ENCODE measurements at places on chromosomes 13 and 19.
A peak's percentile ranks its signal among the peaks of the same experiment; 100 is the strongest.

DNA sequence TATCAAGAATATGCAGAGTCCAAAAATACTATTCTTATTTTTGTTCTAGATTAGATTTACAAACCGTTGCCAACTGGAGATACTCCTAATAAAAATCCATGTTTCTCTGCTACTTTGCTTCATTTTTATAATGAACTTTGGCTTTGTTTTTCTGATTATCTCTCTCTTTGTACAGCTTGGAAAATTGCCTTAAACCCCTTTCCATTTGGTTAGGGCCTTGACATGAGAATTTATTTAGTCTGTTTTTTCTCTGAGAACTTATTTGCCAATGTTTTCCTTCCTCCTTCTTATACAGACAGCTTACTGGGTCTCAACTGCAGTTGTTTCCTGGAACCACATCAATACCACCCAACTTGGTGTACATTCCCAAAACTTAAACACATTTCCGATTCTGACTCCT is 555.4 kb downstream of the SLITRK6 start:
- DNase-seq: no peak

DNA sequence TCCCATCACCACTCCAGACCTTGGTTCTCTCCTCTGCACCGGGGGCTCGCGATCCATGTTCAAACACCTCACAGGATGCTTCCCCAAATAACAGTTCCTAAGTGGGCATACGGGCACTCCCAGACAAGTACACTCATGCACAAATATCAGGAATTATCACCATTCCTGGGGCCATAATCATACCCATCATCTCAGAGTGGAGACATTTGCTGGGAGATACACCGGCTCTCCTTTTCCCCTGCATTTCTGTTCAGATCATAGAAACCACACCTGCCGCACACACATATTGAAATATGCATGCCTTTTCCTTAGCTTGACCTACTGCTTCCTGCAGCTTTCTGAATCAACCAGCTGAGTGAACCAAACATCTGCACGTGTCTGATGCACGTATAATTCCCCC is 33.9 kb upstream of the MBNL2 start:
- DNase-seq: no peak

DNA sequence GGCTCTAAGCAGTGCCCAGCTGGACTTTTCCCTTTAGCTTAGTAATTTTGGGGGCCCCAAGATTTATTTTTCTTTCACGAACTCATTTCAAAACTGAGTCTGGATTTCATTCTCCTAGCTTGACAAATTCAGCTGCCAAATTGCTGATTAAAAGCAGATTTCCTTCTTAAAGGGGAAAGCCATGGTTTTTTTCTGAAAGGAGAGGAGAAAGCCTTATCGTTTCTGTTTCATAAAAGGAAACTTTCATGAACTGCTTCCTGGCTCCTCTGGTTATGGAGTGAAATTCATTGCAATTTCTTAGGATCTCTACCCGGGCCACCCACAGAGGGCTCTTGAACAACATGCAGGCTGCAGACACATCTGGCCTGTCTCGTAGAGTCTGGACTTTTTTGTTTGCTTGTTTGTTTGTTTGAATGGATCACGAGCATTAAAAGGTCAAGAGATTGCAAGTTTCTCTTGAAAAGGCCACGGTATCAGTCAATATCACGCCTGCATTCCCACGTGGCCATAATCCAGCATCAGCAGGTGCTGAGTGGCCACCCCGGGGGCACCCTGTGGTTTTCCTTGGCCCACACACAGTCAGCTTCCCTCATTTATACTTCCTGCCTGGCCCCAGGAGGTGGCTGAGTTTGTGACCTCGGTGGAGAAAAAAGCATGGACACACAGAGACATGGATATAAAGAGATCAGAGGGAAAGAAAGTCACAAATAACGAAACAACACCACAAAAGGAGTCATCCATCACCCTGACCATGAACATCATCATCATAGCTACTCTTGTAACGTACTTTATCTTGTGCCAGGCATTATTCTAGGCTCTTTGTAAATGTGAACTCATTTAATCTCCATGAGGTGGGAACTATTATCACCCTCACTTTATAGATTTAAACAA is 10.5 kb upstream of the KLK4 start:
- DNase-seq: peak; percentile 61

- no peak for DNase-seq
Measured at GRCh38 chr19:28694812-28695211, 518.1 kb downstream of the UQCRFS1 start.

GRCh38 chr13:113544071-113544891 is 40.3 kb upstream of the TFDP1 start:
- DNase-seq: no peak

- DNase-seq: no peak
Measured at GRCh38 chr13:89205856-89206520, 1534.8 kb downstream of the SLITRK5 start.

DNA sequence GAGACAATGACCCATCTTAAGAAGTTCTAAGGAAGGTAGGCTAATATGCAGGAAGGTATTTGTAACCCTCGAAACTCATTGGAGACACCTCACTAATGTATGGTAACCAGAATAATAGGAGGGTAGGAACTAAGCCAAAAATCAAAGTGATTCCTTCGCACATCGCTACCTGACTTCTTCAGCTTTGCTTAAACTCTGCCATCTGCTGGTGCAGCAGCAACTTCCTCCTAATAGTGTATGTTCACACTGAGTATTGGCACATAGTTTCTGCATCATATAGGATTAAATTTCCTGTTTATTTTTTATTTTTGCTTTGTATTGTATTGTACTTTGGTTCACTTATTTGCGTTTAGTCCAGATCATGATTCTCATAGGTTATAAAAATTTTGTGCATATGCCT is 676.2 kb downstream of the GPC5 start:
- DNase-seq: peak; percentile 23

- peak; percentile 67 for DNase-seq
Measured at GRCh38 chr13:75256922-75257321, 225.0 kb downstream of the TBC1D4 start.

DNA sequence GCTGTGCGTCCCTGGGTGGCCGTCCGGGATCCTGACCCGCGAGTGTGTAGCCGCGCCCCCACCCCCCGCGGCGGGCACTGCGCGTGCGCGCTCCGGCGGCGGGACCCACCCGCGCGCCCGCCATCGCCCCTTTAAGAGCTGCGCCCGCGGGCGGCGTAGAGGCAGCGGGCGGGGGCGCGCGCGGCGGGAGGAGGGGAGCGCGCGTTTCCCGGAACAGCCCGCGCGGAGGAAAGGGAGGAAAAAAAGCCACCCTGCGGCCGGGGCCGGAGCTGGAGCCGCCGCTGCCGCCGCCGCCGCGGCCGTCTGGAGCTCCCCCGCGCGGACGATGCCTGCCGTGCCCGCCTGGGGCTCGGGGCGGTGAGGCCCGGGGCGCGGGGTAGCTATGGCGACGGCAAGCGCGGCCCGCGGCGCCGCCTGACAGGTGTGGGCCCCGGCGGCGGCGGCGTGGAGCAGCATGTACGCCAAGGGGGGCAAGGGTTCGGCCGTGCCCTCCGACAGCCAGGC is at the start of gene SSBP4:
Gene SSBP4 (plus strand): TSS at position 204 of the 504 bp plus-strand sequence. CDS start 251 bp downstream, at position 455.
- peak; percentile 82 for DNase-seq

GRCh38 chr13:112626761-112627160 is 38.8 kb upstream of the TUBGCP3 start:
- DNase-seq: no peak

- peak; percentile 67 for DNase-seq
Measured at GRCh38 chr19:34963573-34964406, at the start of gene ZNF792. Gene ZNF792, minus strand, starts transcription at chr19:34964229. Its CDS starts 567 bp downstream, at chr19:34963662.

GRCh38 chr13:95536632-95537241 is 15.8 kb upstream of the CLDN10 start:
- DNase-seq: peak; percentile 19

- no peak for DNase-seq
Measured at GRCh38 chr13:38415233-38415632, 65.6 kb downstream of the UFM1 start.
